ENCODE measurements at places on chromosomes 3 and 15.

DNA sequence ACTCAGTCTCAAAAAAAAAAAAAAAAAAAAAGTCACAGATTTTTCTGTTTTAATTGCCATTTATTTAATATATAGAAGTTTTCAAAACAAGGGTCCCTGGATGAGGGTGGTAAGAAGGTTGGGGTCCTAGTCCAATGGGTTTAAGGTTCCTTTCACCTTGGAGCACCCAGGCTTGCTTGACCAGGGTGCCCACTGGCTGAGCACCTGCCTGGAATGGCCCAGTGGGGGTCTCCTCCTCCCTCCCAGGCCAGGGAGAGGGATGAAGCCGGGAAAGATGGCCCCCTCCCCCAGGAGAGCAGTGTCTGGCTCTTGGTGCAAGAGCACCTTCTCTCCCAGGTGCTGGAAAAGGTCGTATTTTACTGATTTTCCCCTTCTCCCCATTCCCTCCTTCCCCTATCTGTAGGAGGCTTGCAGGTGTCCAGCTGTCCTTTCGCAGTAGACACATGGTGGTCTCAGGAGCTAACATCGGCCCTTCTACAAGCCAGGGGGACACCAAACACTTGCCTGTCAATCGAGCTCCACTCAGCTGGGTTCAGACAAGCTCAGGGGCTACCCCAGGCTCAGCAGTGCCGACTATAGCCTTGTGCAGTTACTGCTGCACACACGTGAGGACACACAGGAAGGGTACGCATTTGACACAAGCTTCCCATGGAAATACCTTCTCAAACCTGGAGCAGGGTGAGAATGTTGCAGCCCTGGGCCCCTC, 112.3 kb upstream of the KLF13 start:
- no peak for DNase-seq

DNA sequence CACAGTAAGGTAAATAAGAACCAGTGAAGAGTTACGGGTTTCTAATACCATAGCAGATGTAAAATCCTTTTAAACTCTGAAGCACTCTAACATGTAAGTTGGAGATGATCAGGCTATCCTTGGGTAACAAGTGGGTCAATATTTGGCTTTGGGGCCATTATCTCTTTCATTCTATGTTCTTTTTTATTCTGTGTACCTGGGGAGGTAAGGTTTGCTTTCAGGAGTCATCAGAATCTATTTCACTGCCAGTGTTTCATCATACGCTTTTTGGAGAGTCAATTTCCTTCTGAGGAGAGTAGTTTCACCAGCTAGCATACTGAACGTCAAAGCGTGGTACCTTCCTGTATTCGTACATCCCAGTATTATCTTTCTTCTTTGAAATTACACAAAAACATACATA, 166.5 kb downstream of the GMNC start:
- no peak for DNase-seq

- no peak for DNase-seq
Observed at GRCh38 chr3:188578576-188579363, 424.8 kb downstream of the LPP start.

DNA sequence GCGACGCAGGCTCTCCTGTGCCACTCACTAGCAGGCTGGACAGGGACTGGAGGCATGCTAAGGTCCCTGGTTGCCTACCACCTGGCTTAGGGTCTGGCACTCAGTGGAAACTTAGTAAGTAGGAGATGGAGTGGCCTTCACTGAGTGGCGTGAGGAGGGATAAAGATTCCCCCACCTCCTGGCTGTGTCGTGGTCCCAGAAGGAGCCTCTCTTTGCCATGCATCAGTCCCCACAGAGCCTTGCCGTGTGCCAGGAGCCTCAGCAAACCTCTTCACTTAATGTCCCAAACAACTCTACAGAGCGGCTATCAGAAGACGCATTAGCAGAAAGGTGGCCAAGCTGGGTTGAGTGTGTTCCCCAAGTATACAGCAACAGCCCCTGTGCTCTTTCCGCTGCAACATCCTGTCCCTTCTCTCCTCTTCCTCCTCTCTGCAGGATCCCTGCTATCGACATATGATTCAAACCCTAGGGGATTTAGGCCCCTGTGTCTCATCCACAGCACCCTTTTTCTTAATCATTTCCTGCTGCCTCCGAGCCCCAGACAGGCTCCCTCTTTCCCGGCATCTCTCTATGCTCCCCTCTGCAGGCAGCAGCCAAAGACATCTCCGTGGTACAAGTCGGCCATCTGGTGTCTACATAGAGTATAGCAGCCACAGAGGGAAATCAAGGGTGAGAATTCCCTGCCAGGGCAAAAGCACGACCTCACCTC, 66.7 kb downstream of the SLC6A1 start:
- DNase-seq: no peak

GRCh38 chr3:56764904-56765547, 36.7 kb downstream of the ARHGEF3 start:
- no peak for DNase-seq

- DNase-seq: no peak
Observed at GRCh38 chr3:123399653-123400052, 49.2 kb downstream of the ADCY5 start.

- no peak for DNase-seq
Observed at GRCh38 chr3:186886202-186886981, 43.9 kb downstream of the ADIPOQ start.

DNA sequence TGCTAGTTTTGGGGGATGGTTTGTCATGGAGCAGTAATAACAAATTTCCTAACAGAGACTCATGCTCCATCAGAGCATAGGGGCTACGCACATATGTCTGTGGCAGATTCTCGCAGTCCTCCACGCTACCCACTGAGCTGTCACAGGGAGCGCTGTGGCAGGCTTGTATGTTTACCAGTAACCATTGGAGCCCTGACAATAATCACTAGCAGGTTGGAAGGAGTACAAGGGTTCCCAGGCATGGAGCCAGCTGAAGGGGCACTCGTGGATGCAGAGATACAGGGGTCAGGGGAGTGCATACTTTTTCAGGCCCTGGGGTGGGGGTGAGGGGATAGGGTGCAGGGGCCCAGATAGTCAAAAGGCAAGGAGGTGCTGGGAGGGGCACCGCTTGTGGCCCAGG, 7.9 kb upstream of the GP9 start:
- no peak for DNase-seq

DNA sequence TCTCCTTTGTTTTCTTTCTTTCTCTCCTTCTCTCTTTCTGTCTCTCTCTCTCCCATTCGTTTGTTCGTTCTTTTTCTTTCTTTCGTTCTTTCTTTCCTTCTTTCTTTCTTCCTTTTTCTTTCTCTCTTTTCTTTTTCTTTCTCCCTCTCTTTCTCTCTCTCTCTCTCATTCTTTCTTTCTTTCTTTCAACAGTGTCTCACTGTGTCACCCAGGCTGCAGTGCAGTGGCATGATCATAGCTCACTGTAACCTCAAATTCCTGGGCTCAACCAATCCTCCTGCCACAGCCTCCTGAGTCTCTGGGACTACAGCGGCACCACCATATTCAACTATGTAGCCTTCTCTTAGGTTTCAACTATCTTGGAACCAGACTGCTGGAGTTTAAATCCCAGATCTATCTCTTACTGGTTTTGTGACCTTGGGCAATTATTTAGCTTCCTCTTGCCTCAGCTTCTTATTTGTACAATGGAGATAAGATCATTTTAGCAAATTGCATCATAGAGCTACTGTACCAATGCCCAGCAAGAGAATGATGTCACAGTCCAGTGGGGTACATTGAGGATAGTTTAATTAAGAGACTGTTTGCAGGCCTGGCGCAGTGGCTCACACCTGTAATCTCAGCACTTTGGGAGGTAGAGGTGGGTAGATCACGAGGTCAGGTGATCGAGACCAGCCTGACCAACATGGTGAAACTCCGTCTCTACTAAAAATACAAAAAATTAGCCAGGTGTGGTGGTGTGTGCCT, 27.3 kb upstream of the PARL start:
- DNase-seq: no peak

GRCh38 chr3:33919312-33920120, 121.1 kb downstream of the PDCD6IP start:
- DNase-seq: no peak

DNA sequence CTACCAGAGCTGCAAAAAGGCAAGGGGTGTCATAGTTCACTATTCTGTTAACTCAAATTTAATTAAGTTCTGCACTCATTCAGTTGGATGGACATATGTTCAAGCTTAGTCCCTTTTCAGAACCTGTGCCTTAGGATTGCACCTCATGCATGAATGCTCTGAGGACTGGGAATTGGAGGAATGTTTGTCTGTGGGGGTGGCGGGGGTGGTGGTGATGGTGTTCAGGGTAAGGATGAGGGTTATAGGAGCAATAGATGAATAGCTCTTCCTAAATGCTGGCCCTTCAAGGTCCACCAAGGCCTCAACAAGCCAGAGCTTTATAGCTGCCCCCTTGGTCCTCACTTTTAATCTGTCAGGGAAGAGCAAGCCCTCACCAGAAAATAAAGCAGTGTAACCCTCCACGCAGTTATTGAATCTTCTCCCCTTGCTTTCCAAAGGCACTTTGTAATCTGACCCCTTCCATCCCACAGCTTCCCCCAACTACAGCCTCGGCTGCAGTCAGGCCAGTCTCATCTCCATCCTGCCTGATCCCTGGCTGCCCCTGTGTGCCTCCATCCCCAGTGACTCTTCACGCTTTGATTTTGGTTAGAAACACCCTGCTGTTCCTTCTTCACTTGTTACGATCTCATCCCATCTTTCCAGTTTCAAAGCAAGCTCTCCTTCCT, 221.6 kb upstream of the LMCD1 start:
- DNase-seq: no peak

- no peak for DNase-seq
Observed at GRCh38 chr3:159977295-159977694, 11.3 kb upstream of the IL12A start.

- DNase-seq: no peak
Observed at GRCh38 chr3:10173095-10173925, 8.6 kb downstream of the IRAK2 start.

- no peak for DNase-seq
Observed at GRCh38 chr3:12705981-12706380, 42.1 kb upstream of the RAF1 start.

- no peak for DNase-seq
Observed at GRCh38 chr3:166243511-166243910, 406.3 kb upstream of the BCHE start.

- no peak for DNase-seq
Observed at GRCh38 chr3:16147220-16147994, 27.1 kb upstream of the GALNT15 start.

- DNase-seq: no peak
Observed at GRCh38 chr3:41662288-41662687, 299.6 kb downstream of the ULK4 start.

GRCh38 chr15:63010386-63010785, 32.2 kb upstream of the TPM1 start:
- DNase-seq: no peak

DNA sequence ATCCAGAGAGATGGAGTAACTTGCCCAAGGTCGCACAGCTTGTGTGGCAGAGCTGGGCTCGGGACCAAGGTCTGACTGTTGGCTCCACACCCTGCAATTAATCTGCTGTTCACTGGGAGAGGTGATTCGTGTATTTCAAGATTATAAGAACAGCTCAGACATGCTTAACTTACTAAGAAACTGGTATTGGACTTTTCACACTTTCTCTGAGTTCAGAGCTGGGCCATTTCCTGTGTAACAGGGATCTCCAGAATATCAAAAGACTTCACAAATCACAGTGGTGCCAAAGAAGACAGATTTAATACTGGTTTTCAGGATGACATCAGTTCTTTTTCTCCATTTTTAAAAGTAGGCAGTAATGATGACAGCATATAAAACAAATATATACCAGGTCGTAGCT, 156.8 kb upstream of the UBE2E1 start:
- DNase-seq: no peak

DNA sequence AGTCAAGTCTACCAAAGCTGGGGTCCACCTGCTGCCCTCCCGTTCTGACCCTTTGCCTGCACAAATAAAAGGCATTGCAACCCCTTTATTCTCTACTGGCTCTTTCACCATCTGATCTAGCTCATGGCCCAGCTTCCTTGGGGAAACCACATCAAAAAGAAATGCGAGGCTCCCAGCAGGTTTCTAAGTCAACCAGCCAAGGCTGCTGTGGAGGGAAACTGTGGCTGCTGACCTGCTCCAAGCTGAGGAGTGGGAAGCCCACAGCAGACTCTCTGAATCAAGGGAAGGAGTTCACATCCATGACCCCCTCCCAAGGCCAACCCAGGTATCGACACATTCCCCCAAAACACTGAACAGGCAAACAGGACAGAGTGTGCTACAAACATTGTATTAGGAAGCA, 25.2 kb upstream of the SLCO2A1 start:
- no peak for DNase-seq

- DNase-seq: no peak
Observed at GRCh38 chr3:187624588-187624987, 45.6 kb downstream of the SST start.

- no peak for DNase-seq
Observed at GRCh38 chr15:63340878-63341277, 40.8 kb downstream of the CA12 start.

GRCh38 chr15:69475769-69476358, 23.2 kb downstream of the RPLP1 start:
- DNase-seq: peak; percentile 63

DNA sequence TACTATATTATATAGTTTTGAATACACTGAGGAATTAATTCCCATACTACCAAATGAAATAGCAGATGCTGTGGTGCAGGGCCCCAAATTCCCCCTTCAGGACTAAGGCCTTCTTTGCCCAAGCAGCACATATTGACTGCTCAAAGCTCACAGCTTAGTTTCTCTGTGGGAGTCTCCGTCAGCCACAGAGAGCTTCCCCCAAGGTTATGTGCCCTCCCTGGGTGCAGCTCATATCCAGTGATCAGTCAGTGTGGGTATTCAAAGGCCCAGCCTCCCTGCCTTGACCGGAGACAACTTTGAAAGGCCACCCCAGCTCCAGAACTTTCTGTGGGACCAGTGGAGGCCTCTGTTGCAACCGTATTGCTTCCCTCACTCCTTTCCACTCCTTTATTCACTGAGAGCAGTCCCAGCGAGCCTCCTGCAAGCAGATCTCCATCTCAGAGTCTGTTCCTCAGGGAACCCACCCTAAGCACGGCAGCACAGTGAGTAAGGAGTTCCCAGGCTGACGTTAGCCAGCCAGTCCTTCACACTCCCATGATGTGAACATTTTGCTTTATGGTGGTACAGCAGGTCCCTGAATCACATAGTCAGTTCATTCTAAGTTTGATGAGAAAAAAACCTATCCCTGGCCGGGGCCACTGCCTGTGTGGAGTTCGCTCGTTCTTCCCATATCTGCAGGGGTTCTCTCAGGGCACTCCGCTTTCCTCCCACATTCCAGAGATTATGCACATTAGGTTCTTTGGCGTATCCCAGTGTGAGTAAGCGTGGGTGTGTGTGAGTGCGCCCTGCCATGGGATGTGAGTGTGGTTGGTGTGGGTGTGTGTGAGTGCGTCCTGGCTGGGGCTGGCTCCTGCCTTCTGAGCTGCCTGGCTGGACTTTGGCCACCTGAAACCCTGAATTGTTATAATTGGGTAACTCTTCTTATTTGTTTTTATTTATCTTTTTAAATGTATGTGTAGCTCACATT, 64.4 kb upstream of the PPARG start:
- no peak for DNase-seq

- DNase-seq: no peak
Observed at GRCh38 chr15:55823191-55823670, 80.3 kb upstream of the PRTG start.

DNA sequence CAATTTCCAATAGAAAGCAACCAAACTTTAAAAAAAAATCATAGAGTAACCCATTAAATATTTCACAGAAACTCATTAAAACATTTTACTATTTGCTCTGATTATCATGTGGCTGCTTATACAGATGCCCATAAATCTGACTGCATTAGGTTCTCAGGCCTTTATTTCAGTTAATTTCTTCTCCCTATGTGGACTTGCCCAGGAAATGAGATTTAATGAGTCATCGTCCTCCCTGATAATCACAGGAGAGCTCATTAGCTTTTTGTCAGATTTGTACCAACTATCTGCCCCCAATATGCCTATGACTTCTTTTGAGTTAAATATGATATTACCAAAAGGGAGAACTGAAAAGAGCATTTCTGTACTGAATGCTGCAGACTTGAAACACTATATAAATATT, 168.0 kb downstream of the FOXB1 start:
- no peak for DNase-seq
